ENCODE measurements at places on chromosomes 1 and 21.

DNA sequence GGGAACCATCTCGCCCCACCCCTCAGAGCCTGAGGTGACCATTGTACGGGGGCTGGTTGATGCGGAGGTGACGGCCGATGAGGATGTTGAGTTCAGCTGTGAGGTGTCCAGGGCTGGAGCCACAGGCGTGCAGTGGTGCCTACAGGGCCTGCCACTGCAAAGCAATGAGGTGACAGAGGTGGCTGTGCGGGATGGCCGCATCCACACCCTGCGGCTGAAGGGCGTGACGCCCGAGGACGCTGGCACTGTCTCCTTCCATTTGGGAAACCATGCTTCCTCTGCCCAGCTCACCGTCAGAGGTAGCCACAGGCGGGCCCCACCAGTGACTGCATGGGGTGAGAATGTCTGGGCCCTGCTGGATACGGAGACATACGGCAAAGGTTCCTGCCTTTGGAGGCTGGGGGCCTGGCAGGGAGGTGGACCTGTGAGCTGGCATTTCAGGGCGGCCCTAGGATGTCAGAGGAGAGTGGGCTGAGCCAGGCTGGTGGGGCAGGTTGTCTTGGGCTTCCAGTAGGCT, 98.5 kb downstream of the TRIM11 start:
- DNase-seq, result no peak

DNA sequence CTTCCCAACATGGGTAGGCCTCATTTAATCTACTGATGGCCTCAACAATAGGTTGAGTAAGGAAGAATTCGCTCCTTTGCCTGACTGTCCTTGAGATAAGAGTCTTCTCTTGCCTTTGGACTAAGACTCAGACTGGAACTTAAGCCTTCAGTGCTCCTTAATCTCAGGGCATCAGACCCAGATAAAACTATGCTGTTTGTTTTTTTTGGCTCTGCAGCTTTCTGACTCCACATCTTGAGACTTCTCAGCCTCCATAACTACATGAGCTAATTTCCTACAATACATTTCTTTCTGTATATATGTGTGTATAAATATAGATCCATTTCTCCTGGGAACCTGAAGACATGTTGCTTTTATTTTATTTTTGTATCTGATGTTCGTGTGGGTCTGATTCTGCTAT, 1470.7 kb upstream of the PRMT6 start:
- DNase-seq, result no peak

GRCh38 chr1:89806616-89807015, 14.2 kb upstream of the LRRC8D start:
- no peak for DNase-seq

- DNase-seq, result no peak
These were observed 14.8 kb downstream of the MFAP2 start for GRCh38 chr1:16965486-16966067.

- DNase-seq, result no peak
These were observed 1.3 kb downstream of the DENND4B start for GRCh38 chr1:153945131-153945794.

GRCh38 chr21:42411197-42411869, 7.6 kb downstream of the UBASH3A start:
- DNase-seq, result no peak

- DNase-seq, result no peak
These were observed 20.6 kb downstream of the SPOCD1 start for GRCh38 chr1:31795096-31795675.

- DNase-seq, result no peak
These were observed 14.7 kb upstream of the C1QA start for GRCh38 chr1:22621761-22622160.
